ENCODE measurements at places on chromosomes 16 and 17. TPM values are rescaled to one million over a fixed set of nuclear protein-coding genes. Genes with fewer than 3 reads are reported as not detected.

Gene SRCIN1
- 0.68 TPM for total RNA-seq

Gene C16orf54
- not detected for total RNA-seq

Gene PIMREG
- 0.34 TPM for total RNA-seq

Gene ZPBP2
- not detected for total RNA-seq

Gene XYLT1
- total RNA-seq, result 2.4 TPM

Gene TTYH2
- total RNA-seq, result 3.8 TPM

Gene BAHCC1
- 0.68 TPM for total RNA-seq

Gene TBC1D3C
- total RNA-seq, result not detected

Gene IGF2BP1
- total RNA-seq, result under 0.01 TPM

Gene CES5A
- total RNA-seq, result not detected

Gene TBC1D3I
- total RNA-seq, result 0.07 TPM

Gene ATAD5
- total RNA-seq, result 0.64 TPM

Gene SLC5A10
- total RNA-seq, result 0.07 TPM

All from nasal cavity respiratory epithelium epithelial cell of viscerocranial mucosa (primary cell).